ENCODE measurements at places on chromosomes 6 and 20.

DNA sequence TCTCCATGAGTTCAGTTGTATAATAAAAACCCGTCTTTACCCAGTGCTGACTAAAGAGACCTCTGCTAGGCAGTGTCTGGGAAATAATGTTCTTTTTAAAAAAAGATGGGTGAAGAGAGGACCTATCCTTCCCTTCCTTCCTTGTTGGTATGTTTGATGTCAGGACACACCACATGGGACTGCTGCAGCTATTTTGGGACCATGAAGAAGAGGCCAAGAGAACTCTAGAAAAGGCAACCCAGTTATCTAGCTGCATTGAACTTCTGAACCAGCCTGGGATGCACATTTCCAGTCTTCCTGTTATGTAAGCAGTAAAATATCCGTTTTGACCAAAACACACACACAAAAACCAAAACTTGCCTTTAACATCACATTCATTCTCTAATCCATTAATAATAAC, 77.3 kb downstream of the RFX6 start:
- no peak for DNase-seq

GRCh38 chr20:45970646-45971424, 1.2 kb downstream of the ZNF335 start:
- no peak for DNase-seq

- DNase-seq, result no peak
These were observed 96.1 kb upstream of the FAM8A1 start for GRCh38 chr6:17504005-17504404.

DNA sequence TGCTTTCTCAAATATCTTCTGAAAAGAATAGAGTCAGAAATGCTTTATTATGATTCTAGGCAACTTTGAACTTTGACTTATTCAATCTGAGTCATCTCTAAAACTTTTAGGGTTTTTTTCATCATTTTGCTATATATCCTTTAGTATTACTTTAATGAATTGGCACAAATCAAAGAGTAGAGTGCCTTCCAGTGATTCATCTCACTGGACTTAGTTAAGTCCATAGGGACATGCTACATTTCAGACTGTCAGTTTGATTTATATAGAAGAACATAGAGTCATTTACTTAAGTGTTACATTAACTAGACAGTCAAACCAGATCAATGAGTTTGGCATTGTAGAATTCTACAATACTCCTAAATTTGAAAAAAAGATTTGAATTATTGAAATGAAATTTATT, 1235.7 kb upstream of the MAP3K7 start:
- DNase-seq, result peak; percentile 26

DNA sequence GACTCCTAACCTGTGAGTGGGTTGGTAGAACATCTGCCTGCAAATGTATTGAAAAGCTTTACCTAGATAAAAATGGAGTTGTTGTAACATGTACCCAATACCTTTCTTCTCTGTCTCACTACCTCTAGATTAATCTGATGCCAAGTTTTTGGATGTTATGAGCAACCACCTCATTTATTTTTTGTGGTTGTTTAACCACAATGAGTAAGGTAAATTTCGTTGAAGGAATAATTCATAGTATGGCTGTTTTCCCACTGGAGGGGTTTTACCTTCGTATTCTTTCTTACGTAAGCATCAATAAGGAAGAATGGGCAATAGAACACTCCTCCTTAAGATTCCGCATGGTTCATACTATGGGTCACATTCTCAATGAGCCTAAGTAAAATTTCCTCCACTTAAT, 165.4 kb downstream of the CDH26 start:
- DNase-seq, result no peak

GRCh38 chr6:151056230-151056907, 183.4 kb upstream of the AKAP12 start:
- DNase-seq, result no peak

GRCh38 chr6:137982418-137983189, 115.5 kb downstream of the TNFAIP3 start:
- DNase-seq, result no peak

DNA sequence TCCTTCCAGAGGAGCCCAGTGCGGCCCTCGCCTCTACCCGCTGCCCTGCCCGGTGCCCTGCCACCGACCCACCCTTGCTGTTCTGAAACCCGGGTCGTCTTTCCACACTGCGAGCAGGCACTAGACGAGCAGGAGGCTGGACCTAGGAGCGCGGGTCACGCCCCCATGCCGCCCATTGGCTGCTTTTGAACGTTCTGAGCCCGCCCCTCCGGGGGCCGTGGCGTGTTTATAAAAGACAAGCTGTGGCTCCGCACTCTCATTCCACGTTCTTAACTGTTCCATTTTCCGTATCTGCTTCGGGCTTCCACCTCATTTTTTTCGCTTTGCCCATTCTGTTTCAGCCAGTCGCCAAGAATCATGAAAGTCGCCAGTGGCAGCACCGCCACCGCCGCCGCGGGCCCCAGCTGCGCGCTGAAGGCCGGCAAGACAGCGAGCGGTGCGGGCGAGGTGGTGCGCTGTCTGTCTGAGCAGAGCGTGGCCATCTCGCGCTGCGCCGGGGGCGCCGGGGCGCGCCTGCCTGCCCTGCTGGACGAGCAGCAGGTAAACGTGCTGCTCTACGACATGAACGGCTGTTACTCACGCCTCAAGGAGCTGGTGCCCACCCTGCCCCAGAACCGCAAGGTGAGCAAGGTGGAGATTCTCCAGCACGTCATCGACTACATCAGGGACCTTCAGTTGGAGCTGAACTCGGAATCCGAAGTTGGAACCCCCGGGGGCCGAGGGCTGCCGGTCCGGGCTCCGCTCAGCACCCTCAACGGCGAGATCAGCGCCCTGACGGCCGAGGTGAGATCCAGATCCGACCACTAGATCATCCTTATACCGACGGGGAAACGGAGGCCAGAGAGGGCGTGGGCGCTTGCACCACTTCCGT, at the start of gene ID1:
TSS of gene ID1 (plus strand) at position 259 of the 871 bp plus-strand sequence. CDS start at position 358, 99 bp downstream.
- DNase-seq, result peak; percentile 98

- no peak for DNase-seq
These were observed 470 bp downstream of the AGER start for GRCh38 chr6:32183483-32184083.

GRCh38 chr20:51815383-51816076, 13.2 kb upstream of the SALL4 start:
- DNase-seq, result no peak

DNA sequence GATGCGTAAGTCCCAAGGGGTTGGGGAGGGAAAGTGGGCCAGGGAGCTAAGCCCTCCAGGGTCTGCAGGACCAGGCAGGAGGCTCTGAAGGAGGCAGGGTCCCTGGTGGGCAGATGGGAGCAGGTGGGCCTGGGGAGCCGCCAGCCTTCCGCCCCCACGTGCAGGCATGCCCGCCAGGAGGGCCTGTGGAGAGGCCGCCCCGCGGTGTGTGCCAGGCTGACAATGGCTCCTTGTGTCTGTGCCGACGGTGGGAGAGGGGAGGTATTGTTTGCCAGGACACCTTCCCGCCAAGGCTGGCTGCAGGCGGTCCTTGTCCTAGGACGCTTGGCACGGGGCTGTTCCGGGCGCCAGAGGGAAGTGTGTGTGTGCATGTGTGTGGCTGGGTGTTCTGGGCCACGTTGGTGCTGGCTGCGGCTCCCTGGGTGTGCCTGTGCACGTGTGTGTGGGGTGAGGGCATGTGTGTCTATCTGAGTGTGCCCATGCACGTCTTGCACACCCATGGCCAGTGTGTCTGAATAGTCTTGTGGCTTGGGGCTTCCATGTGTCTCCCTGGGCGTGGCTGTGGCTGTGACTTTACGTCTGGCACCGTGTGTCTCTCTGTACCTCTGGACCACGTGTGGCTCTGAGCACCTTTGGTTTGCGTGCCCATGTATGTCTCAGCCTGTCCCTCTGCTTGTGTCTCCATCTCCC, 153.0 kb downstream of the CEBPB start:
- no peak for DNase-seq

DNA sequence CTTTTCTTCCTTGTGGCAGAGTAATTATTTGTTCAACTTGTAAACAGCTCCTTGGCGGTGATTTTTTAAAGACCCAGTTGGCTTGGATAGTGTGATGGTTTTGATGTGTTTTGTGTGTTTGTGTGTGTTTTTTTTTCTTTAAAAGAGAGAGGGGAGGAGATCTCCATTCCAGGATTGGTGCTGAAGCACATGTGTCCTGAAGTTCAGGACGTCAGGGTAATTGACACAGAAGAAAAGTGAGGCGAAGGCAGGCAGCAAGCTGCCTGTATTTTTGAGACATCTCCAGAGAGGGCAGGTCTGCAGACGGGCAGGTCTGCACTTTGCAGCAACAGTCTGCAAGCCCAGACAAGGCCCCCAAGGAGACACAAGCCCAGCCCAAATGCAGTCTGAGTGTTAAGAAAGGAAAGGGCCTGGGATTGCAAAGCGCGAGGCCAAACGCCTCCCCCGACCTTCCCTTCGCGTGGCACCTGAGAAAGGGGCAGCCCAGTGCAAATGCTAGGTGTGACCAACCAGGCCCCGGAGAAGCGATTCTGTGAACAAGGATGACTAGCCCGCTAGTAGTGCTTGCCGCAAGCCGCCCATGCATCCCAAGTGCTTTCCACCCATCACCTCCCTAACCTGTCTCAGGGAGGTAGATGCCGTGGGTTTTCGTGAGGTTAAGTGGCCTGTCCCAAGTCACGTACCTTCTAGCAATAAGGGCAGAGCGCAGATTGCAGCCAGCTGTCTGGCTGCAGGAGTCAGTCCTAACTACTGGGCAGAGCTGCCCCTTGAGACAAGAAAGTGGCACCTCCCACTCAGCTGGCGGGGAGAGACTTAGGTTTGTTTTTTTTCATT, 230.5 kb downstream of the ZMYND8 start:
- peak; percentile 40 for DNase-seq

DNA sequence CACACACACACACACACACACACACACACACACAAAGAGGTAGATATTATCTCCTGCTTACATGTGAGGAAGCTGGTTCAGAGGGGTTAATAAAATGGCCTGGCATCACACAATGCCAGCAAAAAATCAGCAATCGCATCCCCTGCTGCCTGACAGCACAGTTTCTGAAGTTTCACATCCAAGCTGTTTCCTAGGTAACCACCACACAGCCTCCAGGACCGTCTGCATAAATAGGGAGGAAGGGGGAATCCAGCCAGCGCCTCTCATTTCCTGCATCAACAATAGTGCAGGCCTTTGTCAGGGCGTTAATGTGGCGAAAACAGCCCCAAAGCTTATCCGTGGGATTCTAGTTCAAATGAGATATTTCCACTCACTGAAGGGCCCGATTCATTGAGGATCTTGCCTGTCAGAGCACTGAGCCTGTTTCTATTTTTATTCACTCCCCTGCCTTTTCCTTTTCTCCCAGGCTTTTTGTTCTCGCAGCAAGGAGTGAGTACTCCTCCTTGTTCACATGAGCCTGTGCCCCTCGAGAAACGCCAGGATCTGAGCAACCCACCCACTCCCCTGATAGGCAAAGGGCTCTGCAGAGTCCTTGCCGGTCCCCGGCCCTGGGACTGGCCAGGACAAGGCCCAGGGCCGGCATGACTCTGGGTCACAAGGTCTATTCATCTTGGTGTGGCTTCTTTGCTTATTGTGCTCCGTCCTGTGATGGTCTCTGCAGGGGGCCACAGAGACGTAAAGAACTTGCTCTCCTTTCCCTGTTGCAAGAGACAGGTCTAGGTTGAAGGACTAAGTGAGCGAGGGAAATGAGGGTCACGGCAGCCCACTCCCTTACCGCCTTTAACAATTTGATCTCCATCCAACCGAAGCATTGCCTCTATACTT, 32.7 kb downstream of the TUBB2B start:
- DNase-seq, result peak; percentile 39

DNA sequence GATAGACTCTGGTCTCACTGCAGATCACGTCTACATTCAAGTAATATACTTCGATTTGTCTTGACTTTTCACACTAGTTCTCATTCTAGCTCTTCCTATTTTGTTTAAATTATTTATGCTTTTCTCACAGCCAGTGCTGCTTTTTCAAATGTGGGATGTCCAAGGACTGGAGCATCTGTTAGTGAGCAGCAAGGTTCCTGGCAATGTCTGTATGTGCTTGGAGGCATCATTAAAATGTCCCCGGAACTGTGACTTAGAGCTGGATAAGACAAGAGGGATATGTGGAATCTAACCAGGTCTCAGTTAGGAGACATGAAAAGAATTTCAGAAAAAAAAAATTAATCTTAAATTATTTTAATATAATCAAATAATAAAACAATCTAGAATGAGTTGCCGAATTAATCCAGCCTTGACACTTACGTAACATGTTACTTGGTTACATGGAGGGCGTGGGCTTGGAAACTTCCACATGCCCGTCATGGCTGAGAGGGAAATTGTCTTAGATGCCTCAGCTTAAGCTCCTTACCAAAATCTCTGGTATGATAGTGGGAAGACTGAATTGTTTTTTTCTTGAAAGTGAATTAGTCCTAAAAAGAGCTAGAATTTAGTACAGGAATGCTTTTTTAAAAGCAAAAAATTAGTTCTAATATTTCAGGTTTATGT, 21.4 kb upstream of the CARMIL1 start:
- DNase-seq, result no peak

DNA sequence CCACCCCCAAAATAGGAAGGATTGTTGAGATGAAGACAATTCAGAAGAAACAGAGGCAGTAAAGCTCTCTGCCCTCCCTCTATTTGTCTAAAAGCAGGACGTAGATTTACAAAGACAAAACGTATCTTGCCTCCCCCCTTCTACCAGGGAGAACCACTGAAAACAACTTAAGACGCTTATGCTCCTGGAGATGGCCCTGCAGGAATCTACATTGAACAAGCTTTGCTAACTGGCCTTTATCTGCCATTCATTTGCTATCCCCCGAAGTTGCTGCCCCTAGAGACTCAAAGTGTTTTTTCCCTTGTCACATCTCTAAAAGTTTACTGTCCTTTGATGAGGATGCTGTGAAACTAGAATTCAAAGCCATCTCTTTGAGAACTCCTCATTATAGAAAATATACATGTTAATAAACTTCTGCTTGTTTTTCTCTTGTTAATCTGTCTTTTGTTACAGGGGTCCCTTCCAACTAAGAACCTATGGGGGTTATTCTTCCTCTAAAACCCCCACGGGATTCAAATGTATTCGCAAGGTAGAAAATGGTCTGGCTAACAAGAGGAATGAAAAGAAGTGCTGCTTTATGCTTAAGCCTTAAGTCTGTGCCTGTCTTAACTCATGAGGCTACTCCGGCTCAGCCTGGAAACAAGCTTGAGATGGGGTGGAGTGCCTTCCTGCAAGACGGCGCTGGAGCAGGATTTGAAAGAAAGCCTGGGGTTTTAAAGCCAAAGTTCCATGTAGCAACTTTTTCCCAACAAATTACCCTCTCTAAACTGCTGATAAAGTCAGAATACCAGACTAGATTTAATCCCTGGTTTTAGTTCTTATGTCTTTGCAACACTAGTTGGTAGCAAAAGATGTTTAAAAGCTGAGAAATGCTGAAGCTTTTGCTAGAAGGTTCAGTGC, 88.0 kb downstream of the CLIC5 start:
- no peak for DNase-seq

DNA sequence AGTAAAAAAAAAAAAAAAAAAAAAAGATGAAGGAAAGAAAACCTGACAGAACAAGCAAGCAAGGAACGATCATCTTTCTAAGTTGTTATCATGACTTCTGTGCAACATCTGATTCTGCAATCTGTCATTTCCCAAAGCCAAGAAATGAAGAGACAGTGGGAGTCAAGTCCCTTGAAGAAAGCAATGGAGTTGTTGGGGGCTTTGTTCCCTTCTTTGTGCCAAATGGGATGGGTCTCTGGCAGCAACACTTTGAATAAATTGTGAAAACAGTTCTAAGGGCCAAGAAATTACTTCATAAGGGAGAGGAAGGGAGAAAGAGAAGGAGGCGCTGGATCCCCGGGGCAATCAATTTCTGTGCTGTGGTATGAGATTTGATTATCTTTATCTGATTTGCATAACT, 33.3 kb upstream of the RSPO3 start:
- DNase-seq, result no peak

GRCh38 chr20:63409066-63409833, 48.1 kb upstream of the CHRNA4 start:
- no peak for DNase-seq

GRCh38 chr6:134590449-134590848, 272.5 kb upstream of the SGK1 start:
- peak; percentile 67 for DNase-seq

- DNase-seq, result no peak
These were observed 528.3 kb downstream of the CD83 start for GRCh38 chr6:14645841-14646240.

All from fibroblast of skin of right biceps (primary cell).